ENCODE measurements at places on chromosomes 1 and 21.

GRCh38 chr1:145956781-145957442 lies 905 bp downstream of the LIX1L start:
- DNase-seq: no peak

- no peak for DNase-seq
Observed at GRCh38 chr21:36254106-36254941, 65.7 kb upstream of the MORC3 start.

GRCh38 chr21:42705346-42705745 lies 51.9 kb downstream of the PDE9A start:
- no peak for DNase-seq

DNA sequence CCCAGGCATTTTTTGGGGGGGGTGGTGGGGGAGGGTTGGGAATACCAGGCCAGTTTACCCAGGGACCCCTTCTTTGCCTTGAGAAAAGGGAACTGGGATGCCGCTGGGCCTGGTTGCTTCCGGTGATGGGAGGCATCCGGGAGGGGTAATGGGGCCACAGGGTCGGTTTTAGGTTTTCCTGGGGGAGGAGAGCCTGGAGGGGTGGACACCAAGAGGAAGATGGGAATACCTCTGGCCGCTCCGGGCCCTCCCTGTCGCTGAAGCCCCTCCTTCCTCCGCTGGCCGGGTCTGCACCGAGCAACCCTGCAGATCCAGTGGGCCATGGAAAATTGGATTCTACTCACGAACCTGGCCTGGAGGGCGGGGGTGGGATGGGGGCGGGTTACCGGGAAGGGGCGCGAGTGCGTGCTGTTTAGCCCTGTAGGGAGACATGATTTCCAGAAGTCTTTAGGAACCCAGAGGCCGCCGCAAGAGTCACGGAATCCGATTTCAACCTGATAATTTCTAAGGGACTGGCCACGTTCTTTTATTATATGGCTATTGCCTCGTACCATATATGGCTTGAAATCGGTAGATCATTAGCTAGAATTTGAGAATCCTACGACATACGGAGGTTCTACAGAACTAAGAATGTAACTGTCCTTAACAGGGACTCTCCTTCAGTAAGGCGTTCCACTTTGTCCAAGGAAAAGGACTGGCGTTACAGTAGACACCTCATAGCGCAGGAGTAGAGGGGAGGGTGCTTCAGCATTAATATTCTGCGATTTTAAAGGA lies 749 bp downstream of the AKIRIN1 start:
- DNase-seq: no peak

DNA sequence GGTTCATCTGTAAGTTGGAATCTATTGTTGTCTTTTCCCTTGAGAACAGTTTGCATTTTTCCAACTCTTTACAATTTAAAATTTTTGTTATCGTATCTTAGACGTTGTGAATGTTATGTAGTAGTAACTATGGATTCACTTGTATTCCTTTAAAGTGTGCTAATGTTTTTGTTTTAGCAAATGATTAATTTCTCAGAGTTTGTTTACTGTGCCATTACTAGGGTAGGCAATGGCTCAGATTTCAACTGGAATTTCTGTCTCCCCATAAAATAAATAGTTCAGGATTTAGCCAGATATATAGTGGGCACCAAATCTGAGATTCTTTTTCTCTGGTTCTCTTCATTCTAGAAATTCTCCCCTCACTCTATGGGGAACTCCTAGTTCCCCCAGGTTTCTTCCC lies 896.5 kb downstream of the PLA2G4A start:
- no peak for DNase-seq

DNA sequence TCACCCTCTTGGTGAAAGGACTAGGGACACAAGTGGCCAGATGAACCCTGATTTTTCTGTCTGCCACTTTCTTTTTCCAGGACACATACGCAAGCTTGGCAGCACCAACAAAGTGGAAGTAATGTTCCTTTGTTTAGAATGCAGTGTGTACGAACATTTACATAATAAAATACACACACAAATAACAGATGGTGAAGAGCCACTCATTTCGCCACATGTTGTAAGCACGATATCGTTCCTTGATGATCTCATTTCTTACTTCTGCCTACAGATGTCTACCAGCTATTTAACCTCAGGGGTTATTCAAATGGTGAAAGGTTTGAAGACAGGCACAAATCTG lies 670.2 kb upstream of the CXADR start:
- DNase-seq: no peak

- DNase-seq: no peak
Observed at GRCh38 chr1:98887507-98887906, 117.2 kb downstream of the PLPPR5 start.

- no peak for DNase-seq
Observed at GRCh38 chr1:172141341-172141881, 279.1 kb upstream of the C1orf105 start.

DNA sequence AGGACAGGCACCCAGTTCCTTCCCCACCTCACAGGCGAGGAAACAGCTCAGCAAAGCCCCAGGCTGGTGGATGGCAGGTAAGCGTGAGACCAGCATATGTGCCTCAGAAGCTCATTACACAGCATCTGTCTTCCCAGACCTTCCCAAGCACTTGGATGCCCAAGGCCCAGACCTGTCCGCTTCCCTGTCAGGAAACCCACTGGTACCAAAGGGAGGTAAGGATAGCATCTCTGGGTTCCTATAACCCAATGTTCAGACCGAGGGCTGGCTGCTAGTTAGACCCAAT lies 3.3 kb downstream of the POFUT2 start:
- DNase-seq: no peak

DNA sequence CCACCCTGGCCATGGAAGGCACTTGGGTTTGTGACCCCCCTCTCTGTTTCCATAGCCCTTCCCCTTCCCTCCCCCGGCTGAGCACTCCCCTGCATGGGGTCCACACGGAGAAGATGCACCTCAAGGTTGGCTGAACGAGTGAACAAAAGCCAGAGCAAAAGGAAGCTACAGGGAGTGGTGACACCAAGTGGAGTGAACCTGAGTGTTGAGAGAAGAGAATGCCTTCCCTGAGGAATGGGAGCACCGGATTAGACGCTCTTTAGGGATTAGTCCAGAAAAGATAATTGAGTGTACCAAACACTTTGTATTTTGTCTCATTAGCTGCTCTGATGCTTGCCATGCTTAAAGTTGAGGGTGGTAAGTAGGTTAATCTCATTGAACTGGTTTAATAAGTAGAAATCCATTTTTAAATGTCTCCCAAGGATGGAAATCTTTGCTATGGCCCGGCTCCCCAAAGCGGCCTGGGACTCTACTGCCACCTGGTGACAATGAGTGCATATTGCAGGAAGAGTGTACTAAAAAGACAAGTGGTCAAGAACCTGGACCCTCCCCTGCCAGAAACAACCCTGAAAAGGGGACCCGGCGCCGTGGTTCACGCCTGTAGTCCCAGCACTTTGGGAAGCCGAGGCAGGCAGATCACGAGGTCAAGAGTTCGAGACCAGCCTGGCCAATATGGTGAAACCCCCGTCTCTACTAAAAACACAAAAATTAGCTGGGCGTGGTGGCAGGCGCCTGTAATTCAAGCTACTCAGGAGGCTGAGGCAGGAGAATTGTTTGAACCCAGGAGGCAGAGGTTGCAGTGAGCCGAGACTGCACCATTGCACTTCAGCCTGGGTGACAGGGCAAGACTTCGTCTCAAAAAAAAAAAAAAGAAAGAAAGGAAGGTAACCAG lies 150.6 kb upstream of the ZC3H12A start:
- DNase-seq: no peak

DNA sequence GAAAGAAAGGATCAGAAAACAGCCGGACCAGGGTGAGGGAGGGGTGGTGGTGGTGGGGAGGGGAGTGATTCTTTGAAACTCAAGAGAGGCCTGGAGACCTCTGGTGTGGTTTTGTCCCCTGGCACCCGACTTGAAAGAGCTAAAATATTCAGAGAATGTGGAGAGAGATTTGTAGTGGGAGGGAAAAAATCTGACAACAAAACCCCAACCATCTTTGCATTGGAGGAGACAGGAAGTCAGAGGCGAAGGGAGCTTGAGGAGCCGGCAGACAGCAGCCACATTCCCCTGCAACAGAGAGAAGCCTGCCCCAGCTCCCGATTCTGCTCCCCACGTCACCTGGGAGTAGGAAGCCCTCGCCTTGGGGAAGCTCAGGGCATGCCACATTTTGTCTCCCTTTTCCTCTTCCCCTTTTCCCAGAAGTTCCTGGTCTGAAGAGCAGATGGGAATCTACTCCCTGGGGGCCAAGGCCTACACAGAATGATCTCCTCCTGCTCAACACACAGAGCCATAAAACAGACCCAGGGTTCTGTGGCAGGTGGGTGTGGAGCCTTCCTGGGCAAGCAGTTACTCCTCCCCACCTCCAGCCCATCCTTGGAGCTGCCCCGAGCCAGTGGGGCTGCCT lies 84.9 kb downstream of the ITPKB start:
- DNase-seq: no peak

DNA sequence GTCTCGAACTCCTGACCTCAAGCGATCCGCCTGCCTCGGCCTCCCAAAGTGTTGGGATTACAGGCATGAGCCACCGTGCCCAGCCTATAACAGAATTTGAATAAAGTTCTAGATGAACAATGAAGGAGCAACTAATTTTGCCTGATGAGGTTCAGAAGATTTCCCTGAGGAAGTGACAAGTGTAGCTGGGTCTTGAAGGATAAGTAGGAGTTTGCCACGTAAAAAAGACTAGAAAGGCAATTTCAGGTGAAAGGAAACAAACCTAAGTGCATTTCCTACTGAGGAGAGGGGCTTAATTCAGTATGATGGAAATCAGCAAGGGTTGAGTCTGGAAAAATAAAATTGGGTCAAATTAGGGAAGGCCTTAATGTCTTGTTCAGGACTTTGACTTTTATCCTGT lies 18.6 kb upstream of the DMRTB1 start:
- no peak for DNase-seq

DNA sequence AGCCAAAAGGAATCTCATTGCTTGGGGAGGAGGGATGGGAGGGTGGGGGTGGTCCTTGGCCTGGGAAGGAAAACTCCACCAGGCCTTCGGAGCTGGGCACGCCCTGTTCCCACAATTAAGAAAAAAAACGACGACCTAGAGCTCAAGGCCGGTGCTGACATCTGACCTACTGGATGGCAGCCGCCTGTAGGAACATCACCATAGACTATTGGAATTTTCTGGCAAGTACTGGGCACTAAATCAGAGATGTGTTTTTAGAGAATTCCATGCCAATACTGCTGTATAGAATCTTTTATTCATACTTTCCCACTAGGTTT lies 729 bp downstream of the NADK start:
- DNase-seq: no peak

GRCh38 chr1:65056234-65056633 lies 89.9 kb upstream of the JAK1 start:
- no peak for DNase-seq

- no peak for DNase-seq
Observed at GRCh38 chr1:21607549-21608529, 61.3 kb downstream of the RAP1GAP start.

DNA sequence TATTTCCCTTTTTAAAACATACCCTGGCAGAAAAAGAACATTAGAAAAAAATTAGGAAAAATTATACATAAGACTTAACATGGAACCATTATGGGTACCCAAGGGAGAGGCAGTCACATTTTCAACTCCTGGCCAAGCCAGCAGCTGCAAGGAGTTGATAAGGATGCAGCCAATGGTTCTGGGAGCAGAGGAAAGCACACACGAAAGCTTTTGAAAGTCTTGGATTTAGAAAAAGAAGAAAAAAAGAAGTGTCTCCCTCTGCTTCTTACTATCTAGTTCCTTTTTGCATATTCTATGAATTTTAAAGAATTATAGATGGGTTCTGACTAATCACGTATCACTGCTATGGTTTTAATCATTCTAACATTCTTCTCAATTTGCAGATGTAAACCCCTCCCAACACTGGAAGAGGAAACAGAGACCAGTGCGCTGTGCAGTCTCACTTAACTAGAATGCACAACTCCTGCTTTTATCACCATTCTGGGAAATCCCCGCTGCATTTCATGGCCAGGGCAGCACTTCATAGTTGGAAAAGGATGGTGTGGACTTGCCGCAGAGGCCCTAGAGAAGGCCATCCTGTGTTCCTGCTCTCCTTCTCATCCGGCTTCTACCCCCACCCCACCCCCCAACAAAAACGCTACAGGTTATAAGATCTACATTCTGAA lies 2.7 kb upstream of the CD58 start:
- no peak for DNase-seq

DNA sequence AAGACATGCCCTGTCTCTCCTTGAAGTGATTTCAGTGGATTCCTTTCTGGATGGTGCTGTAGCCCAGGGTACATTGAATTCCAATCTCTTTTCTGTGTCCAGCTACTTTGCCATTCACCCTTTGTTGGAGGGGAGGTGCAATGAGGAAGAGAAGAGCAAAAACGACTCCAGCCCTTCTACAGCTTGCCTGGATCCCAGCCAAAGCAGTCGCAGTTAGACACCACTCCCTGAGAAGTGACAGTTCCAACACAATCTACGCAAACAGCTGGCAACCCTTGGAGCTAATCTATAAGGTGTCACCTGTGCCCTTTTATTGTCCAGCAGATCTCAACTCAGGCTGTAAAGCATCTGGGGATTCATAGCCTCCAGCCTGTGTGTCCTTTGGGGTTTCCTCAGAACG lies 4.6 kb downstream of the CD244 start:
- no peak for DNase-seq

GRCh38 chr1:53653200-53653575 lies 85.8 kb downstream of the GLIS1 start:
- DNase-seq: no peak

DNA sequence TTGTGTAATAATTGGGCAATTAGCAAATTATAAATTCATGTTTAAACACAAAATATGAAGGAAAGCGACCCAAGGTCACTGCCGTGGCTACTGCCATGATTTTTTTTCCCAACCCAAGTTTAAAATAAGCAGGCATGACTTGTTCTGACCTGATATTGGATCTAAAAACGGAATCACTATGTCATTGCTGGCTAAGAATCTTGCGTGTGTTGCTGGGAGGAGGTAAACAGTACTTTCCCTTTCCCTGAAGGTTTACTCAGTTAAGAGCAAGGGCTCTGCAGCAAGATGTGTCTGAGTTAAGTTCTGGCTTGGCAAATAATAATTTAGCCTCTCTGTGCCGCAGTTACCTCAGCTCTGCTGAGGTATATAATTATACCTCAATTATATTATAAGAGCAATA lies 125.7 kb upstream of the L1TD1 start:
- DNase-seq: no peak

DNA sequence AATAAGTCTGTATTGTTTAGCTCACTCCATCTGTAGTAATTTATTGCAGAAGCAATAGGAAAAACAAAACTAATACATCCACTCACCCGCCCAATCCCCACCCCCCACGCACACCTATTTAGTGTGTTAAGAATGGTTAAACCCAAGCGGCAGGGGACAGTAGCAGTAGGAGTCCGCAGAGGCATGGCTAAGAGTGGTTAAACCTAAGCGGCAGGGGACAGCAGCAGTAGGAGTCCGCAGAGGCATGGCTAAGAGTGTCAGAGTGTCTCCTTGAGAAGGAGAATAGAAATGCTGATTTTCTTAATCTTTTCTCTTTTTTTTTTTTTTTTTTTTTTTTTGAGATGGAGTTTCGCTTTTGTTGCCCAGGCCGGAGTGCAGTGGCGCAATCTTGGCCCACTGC lies 34.8 kb upstream of the TMPRSS2 start:
- DNase-seq: no peak
